ENCODE measurements at places on chromosomes 5 and 9.

- DNase-seq = no peak
Measured at GRCh38 chr5:105840800-105841199, 1829.9 kb downstream of the EFNA5 start.

- no peak for DNase-seq
Measured at GRCh38 chr5:175862131-175863012, 9.0 kb upstream of the CPLX2 start.

DNA sequence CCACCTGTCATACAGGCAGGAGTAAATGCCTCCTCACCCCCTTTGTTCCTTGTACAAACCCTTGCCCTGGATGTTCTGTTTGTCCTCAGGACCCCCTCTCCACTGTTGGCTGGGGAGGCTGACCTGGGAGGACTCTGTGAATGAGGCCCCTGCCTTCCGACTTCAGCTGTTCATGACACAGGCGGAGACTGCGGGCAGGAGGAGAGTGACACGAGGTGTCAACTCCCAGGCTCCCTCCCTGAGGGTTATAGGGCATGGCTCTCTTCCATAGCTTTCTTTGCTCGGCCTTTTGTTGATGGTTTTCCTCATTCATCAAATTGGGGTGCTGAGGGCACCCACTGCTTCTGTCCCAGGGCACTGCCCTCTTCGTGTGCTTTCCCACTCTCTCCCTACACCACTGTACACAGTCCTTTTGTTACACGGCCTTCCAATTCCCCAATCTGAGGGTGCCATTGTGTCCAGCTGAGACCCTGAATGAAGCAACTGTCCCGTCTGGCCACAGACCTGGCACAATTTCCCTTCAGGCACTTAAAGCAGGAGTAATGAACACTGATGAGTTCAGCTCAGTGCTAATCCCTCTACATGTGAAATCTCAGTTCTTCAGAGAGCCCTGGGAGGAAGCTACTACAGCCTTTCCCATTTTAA, 33.8 kb downstream of the KCNIP1 start:
- DNase-seq = no peak

DNA sequence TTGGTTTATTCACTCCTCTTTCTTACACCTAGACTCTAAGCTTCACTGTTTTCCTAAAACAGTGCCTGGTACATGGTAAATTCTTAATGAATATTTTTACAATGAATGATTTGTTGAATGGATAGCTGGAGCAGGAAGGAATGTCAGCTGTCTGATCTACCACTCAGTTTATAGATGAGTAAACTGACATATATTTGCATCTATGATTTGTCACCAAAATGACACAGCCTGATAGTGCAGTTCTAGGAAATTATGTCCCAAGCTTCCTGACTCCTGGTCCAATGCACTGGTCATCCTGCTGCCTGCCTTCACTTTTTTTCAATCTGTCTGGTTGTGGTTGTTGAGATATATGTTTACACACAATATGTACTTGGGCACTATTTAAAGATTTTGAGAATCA, 651.7 kb upstream of the WWC1 start:
- DNase-seq = no peak

- DNase-seq = no peak
Measured at GRCh38 chr5:8471581-8471980, 602.6 kb downstream of the MTRR start.

- DNase-seq = no peak
Measured at GRCh38 chr9:107480386-107480789, 9.2 kb downstream of the KLF4 start.

GRCh38 chr5:141963701-141964100, 5.2 kb upstream of the RNF14 start:
- DNase-seq = no peak

Measured in activated T-cell treated with anti-CD3 and anti-CD28 coated beads for 24 hours (primary cell).